ENCODE measurements at places on chromosomes 6 and 20.

- DNase-seq: peak; percentile 51
These were observed 714.6 kb downstream of the CD109 start for GRCh38 chr6:74410630-74411029.

DNA sequence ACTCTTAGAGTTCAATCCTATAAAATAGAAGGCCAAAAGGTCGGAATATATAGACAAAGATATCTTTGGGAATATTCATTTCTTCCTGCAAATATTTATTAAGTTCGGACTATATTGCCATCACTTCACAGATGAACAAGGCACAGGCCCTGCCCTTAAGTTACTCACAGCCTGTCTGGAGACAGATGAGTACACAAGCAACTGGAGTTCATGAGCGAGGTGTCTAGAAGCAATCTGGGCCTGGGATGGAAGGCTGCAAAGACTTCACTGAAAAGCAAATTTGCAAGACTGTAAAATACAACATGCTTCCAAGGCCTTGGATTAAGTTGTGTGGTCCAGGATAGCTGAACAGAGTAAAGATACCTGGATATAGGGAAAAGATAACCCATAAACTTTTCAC lies 56.7 kb upstream of the CEP85L start:
- no peak for DNase-seq

DNA sequence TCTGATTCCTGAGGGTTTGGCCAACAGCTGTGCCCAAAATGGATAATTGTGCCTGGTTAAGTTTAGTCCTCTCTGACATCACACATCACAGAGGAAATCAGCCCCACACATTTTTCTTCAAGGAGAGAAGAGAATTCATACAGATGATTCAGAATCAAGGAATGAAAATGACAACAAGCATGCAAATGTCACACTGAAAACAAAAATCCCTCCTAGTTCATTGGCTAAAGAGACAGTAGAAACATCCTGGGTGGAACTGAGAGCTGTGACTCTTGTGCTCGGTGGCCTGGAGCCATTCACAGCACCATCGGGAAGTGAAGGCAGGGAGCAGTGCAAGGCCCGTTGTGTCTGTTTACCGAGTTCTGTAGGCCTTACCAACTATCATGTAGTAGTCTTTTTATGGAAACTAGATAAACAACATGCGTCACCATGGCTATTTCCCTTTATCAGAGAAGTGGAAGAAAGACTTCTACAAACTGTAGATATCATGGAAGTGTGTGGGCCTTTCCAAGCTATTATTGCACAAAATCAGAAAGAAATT lies 81.7 kb upstream of the TENT5A start:
- DNase-seq: peak; percentile 56

GRCh38 chr6:6678185-6678671 lies 89.7 kb downstream of the LY86 start:
- DNase-seq: no peak

- DNase-seq: no peak
These were observed 192.5 kb upstream of the RREB1 start for GRCh38 chr6:6915219-6915618.

GRCh38 chr20:41050361-41051008 lies 21.9 kb downstream of the TOP1 start:
- DNase-seq: peak; percentile 26

GRCh38 chr6:35668744-35669450 lies 19.8 kb downstream of the FKBP5 start:
- DNase-seq: no peak

GRCh38 chr6:34791164-34791700 lies 651 bp upstream of the BLTP3A start:
- peak; percentile 5 for DNase-seq

GRCh38 chr6:31617010-31617409 lies 2.0 kb downstream of the AIF1 start:
- DNase-seq: no peak

GRCh38 chr6:84748376-84748775 lies 16.0 kb downstream of the TBX18 start:
- no peak for DNase-seq

DNA sequence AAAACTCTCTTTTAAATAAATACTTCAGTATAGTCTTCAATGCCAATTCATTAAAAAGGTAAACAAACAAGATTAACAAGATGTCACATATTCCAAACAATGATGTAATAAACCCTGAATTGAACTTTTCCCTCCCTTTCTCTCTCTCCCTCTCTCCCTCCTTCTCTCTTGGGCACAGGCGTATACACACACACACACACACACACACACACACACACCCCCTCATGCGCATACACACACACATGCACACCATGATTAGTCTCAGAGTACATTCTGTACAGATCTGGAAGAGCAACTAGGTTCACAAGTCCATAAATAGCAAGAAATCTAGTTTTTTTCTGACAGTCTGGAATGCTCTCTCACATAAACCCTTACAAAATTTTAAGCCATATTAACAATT lies 128.3 kb downstream of the DST start:
- no peak for DNase-seq

- DNase-seq: no peak
These were observed 98.7 kb downstream of the COL21A1 start for GRCh38 chr6:56148488-56149186.

All from GM04504 (cell line).